ENCODE measurements at places on chromosomes 5 and 9.

DNA sequence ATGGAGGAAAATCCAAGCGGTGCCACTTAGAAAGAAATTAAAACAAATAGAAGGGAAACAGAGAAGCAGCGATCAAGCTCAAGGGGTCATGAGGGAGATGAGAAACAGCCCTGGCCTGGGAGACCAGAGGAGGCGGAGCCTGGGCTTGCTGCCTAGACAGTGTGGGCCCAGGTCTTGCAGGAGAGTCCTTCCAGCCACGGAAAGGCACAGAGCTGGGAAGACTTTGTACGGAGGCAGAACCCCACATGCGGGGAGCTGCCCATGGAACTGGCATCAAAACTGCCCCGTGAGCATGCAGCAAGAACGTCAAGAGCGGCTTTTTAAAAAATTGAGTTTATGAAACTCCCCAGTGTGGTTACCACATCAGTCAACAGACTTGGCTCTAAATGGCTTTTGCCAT lies 119.4 kb downstream of the IRX1 start:
- H3K36me3 ChIP-seq = no peaks in the 10 kb centered on the region
- H3K4me1 ChIP-seq = no peaks in the 10 kb centered on the region
- H3K4me3 ChIP-seq = no peak overlapping the region
- no peaks in the 10 kb centered on the region for H3K27me3 ChIP-seq
- DNase-seq = no peak

- H3K4me3 ChIP-seq = no peak overlapping the region
- no peaks in the 10 kb centered on the region for H3K27me3 ChIP-seq
- H3K27ac ChIP-seq = no peak overlapping the region
These were observed 96.4 kb downstream of the COL5A1 start for GRCh38 chr9:134737842-134738580.

GRCh38 chr5:174514983-174515394 lies 209.4 kb upstream of the MSX2 start:
- no peak overlapping the region for H3K27ac ChIP-seq
- H3K36me3 ChIP-seq = no peaks in the 10 kb centered on the region
- H3K27me3 ChIP-seq = peaks cover 40% of the 10 kb centered on the region
- H3K4me1 ChIP-seq = no peaks in the 10 kb centered on the region
- H3K4me3 ChIP-seq = no peak overlapping the region

- no peak overlapping the region for H3K4me3 ChIP-seq
- DNase-seq = no peak
- no peaks in the 10 kb centered on the region for H3K36me3 ChIP-seq
These were observed 238.7 kb downstream of the AGTPBP1 start for GRCh38 chr9:85502815-85503655.

- peaks cover 54% of the 10 kb centered on the region for H3K36me3 ChIP-seq
- no peaks in the 10 kb centered on the region for H3K27me3 ChIP-seq
- peak; percentile 37 for DNase-seq
- no peak overlapping the region for H3K4me3 ChIP-seq
- peaks cover 89% of the 10 kb centered on the region for H3K4me1 ChIP-seq
These were observed 124.8 kb downstream of the RGS3 start for GRCh38 chr9:113588242-113588810.

DNA sequence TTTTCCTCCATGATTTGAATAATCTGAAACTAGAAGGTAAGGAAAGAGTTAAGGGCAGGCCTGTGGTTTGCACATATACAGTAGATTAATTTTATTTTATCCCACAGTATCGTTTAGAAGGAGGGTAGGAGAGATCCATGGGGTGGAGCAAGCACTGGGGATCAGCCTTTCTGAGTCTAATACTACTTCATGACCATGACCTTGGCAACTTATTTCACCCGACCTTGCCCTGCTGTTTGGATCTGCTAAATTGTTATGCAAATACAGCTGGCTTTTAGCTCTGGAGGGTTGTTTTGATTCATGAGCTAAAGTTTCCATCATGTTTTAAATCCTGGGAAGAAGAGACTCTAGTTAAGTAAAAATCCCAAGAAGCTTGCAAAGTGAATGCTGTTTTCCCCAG lies 864 bp upstream of the GRIN3A start:
- H3K27me3 ChIP-seq = peaks cover 50% of the 10 kb centered on the region
- no peak overlapping the region for H3K27ac ChIP-seq
- H3K4me1 ChIP-seq = peaks cover 14% of the 10 kb centered on the region
- no peak for DNase-seq
- no peak overlapping the region for H3K4me3 ChIP-seq

DNA sequence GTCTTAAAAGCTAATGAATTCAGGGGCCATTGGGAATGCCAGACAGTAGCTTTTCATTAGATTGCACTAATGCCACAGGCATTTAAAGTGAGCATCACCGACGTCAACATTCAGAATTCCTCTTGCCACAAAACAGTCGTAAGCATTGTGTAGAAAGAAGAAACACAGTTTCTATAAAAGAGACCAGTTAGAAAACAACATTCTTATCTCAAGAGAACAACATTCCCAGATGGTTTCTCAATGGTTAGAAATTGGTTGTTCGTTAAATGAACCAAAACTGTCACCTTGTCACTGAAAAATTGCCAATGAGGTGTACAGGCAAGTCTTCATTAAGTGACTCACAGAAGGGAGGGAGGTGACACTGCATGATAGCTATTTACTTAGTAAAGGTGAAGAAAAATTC lies 401.6 kb upstream of the PRR16 start:
- H3K27ac ChIP-seq = no peak overlapping the region
- no peaks in the 10 kb centered on the region for H3K36me3 ChIP-seq
- no peak for DNase-seq
- no peak overlapping the region for H3K4me3 ChIP-seq
- no peaks in the 10 kb centered on the region for H3K27me3 ChIP-seq

GRCh38 chr9:75644649-75645048 lies 245.8 kb upstream of the PCSK5 start:
- no peaks in the 10 kb centered on the region for H3K27me3 ChIP-seq
- H3K36me3 ChIP-seq = no peaks in the 10 kb centered on the region
- H3K27ac ChIP-seq = no peak overlapping the region
- H3K4me3 ChIP-seq = no peak overlapping the region

DNA sequence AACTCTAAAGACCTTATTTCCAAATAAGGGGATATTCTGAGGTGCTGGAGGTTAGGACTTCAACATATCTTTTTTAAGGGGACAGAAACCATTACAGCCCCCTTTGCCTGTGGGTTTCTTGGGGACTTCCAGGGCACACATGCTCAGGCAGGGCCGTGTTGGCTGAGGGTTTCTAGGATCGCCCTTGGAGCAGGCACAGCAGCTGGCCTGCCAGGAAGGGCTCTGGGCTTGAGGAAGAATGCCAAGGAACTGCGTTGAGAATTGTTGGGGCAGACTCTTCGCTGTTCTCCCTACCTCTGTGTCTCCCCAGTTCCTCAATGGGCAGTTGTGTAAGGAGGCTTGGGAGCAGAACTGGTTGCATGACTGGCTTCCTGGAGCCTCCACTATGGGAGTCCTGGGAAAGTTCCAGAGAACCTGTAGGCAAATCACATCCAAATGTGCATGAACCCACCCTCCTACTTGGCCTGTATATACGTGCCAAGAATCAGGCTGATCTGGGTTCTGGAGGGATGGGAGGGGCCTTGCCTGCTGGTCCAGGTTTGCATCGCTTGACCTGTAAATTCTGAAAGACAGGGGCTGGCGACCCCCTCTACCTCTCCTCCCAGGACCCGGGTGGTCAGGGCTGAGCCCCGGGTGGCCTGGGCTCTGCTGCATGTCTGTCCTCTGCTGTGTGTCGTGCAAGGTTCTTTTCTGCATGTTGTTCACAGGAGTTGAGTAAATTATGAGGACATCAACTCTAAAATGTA lies 65.5 kb downstream of the HSPA4 start:
- H3K36me3 ChIP-seq = no peaks in the 10 kb centered on the region
- no peak overlapping the region for H3K27ac ChIP-seq
- no peak for DNase-seq
- H3K4me3 ChIP-seq = no peak overlapping the region
- H3K27me3 ChIP-seq = no peaks in the 10 kb centered on the region

GRCh38 chr9:128136816-128137793 lies 9.6 kb upstream of the PTGES2 start:
- H3K27ac ChIP-seq = no peak overlapping the region
- peak; percentile 18 for DNase-seq
- no peaks in the 10 kb centered on the region for H3K36me3 ChIP-seq
- no peaks in the 10 kb centered on the region for H3K27me3 ChIP-seq
- no peak overlapping the region for H3K4me3 ChIP-seq

- no peak overlapping the region for H3K4me3 ChIP-seq
- H3K27me3 ChIP-seq = peaks cover 6% of the 10 kb centered on the region
- no peaks in the 10 kb centered on the region for H3K4me1 ChIP-seq
- no peak overlapping the region for H3K27ac ChIP-seq
- DNase-seq = no peak
- H3K36me3 ChIP-seq = no peaks in the 10 kb centered on the region
These were observed 7.3 kb upstream of the TSPAN17 start for GRCh38 chr5:176639981-176640380.

DNA sequence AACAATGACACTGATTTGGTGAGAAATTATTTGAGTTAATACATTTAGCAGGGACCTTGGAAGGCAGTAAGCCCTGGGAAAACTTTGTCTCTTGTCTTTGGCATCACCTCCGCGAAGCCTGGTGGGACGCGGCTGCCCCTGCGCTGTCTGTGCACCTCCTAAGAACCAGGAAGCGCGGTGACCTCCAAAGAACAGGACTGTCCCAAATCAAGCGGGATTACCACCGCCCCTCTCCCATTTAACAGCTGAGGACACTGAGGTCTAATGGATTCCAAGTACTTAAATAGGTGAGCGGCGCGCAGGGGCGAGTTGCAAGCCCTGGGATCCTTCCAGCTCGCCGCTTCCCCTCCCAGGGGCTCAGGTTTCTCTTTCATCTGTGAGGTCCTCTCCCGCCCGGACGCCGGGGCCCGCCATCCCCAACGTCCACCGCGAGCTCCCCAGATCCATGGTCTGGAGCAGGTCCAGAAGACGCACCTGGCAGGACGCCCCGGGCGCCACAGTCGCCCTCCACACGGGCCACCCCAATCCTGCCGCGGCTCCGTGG lies 432 bp downstream of the STARD4 start:
- peak overlapping the region; percentile 88 for H3K27ac ChIP-seq
- no peaks in the 10 kb centered on the region for H3K36me3 ChIP-seq
- peak overlapping the region; percentile 92 for H3K4me3 ChIP-seq

GRCh38 chr9:97474372-97474925 lies 27.0 kb upstream of the TMOD1 start:
- H3K4me1 ChIP-seq = peaks cover 5% of the 10 kb centered on the region
- H3K36me3 ChIP-seq = peaks cover 45% of the 10 kb centered on the region
- H3K27ac ChIP-seq = no peak overlapping the region
- no peak for DNase-seq

DNA sequence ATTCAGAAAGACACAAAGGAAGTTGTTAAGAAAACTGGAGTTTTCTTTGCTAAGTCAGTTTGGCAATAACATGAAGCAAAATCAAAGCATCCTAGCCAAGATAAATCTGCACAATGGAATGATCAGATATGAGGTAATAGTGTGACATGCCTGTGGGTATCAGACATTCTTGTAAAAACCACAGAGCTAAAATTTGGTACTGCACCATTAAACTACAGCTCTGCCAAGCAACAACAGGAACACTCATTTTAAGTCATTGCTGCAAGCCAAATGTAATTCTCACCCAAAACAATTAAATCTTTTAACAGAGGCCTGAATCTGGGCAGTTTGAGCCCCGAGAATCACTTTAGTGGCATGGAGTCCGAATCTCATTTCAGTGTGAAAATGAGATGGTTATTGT lies 96.6 kb downstream of the VCAN start:
- H3K36me3 ChIP-seq = no peaks in the 10 kb centered on the region
- DNase-seq = no peak
- no peak overlapping the region for H3K4me3 ChIP-seq
- H3K27me3 ChIP-seq = no peaks in the 10 kb centered on the region
- H3K27ac ChIP-seq = no peak overlapping the region

DNA sequence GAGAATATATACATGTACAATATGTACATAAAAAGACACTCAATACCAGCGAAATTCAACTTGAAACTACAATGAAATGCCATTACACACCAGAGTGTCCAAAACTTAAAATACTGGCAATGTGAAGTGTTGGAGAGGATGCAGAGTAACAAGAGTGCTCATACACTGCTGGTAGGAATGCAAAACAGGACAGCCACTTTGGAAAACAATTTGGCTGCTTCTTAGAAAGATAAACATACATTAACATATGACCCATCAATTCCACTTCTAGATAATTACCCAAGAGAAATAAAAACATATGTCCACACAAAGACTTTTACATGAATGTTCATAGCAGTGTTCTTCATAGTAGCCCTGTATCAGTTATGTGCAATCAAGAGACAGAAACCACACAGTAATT lies 39.4 kb upstream of the BARX1 start:
- no peaks in the 10 kb centered on the region for H3K36me3 ChIP-seq
- no peak overlapping the region for H3K4me3 ChIP-seq
- no peak overlapping the region for H3K27ac ChIP-seq
- no peak for DNase-seq
- H3K27me3 ChIP-seq = no peaks in the 10 kb centered on the region

DNA sequence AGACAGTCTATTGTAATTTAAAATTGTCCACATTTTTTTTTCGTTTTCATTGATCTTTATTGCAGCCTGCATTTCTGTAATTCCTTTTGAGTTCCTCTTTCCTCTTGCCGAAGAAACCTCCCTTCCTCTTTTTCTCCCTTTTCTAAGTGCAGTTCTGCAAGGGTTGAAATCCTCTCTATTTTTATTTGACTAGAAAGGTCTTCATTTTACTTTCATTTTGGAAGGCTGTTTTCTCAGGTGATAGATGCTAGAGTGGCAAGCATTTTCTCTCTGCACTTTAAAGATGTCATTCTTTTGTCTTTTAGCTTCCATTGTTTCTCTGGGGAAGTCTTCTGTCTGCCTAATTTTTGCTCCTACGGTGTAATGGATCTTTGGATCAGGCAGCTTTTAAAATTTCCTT lies 248.5 kb downstream of the SMARCA2 start:
- no peak overlapping the region for H3K27ac ChIP-seq
- peaks cover 9% of the 10 kb centered on the region for H3K4me1 ChIP-seq
- no peaks in the 10 kb centered on the region for H3K27me3 ChIP-seq
- no peak for DNase-seq

DNA sequence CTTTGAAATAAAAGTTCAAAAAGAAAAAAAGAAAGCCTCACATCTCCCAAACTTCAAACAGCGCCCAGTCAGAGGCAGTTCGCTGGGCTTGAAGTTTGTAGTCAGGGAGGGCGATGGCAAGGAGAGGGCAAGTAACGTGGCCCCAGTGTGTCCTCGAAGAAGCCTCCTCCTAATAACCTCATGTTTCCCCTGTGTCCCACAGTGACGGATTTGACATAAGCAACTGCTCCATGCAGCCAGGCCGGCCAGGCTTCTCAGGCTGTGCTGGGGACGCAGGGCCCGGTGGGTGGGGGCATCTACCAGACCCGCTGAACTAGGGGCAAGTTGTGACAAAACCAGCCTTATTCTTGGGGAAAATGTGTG lies 172.2 kb downstream of the ERCC6L2 start:
- H3K27ac ChIP-seq = no peak overlapping the region
- no peaks in the 10 kb centered on the region for H3K36me3 ChIP-seq
- no peaks in the 10 kb centered on the region for H3K27me3 ChIP-seq

GRCh38 chr5:52694648-52695047 lies 93.1 kb upstream of the ITGA1 start:
- DNase-seq = no peak
- H3K36me3 ChIP-seq = no peaks in the 10 kb centered on the region
- no peak overlapping the region for H3K27ac ChIP-seq
- no peaks in the 10 kb centered on the region for H3K27me3 ChIP-seq
- peaks cover 24% of the 10 kb centered on the region for H3K4me1 ChIP-seq
- no peak overlapping the region for H3K4me3 ChIP-seq

Data from lower lobe of right lung (tissue), 2 donors.